ENCODE measurements at places on chromosomes 2 and 18.

DNA sequence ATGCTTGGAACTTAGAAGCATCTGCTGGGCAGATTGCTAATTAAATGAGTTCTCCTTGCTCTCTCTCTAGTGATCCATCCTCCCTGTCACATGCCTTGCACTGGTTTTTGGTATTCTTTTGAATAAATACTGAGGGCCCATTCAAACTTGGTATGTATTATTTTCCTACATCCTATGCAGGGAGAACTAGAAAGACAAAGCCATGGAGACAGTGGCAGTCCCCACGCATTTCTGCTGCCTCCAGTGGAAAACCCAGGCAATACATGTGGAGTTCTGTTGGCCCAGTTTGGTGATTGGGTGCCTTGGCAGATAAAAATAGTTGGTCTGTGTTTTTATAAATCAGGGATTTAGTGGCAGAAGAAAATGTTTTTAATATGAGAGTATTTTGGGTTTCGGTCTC is 68.7 kb downstream of the DIS3L2 start:
- DNase-seq, result no peak

DNA sequence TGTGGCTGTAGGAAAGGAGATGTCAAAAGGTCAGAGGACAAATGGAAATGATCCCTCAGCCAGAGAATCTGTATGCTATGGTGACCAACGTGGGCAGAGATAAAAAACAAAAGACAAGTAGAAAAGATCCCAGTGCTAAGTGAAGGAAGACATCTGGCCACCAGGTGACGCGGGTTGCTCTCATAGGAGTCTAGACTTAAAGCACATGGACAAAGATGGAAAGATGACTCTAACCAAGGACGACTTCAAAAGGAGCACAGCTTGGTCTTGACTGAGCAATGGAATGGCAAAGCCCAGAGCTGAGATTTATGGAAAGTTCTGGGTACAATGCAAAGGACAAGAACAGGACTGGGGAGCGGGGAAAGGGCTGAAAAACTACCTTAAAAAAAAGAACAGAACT is 96.8 kb downstream of the CLIP4 start:
- no peak for DNase-seq

DNA sequence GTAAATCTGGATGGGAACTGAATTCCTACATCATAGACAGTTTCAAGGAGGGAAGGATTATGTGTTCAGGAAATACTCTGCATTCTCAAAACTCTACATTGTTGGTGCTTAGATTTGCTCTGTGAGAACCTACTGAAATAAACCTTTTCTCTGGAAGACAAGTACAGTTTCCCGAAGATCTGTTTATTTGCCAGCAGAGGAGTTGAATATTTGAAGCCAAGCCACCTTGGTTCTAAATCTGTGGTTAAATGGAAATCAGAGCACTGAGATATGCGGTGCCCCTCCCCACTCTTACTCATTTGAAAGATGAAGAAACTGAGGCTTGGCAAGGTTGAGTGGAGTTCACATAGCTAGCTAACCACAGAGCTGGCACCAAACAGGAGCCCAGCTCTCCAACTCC is 146.3 kb upstream of the CTAGE1 start:
- no peak for DNase-seq

DNA sequence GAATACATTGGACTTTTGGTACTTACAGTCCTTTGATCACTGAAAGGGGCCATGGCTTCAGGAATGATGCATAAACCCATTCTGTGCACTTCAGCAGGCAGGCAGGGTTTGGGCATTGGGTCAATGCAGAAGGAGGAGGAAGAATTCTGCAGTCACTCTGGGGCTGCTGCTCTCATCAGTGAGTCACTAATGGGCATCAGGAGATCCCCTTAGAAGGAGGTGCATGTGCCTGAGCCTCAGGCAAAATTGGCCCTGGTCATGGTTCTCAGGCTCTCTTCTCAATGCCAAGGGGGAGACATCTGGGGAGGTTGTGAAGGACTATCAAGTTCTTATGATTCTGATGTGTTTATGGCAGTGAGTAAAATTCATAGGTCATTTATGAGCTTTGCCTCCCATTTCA is 52.0 kb upstream of the TNP1 start:
- DNase-seq, result no peak

DNA sequence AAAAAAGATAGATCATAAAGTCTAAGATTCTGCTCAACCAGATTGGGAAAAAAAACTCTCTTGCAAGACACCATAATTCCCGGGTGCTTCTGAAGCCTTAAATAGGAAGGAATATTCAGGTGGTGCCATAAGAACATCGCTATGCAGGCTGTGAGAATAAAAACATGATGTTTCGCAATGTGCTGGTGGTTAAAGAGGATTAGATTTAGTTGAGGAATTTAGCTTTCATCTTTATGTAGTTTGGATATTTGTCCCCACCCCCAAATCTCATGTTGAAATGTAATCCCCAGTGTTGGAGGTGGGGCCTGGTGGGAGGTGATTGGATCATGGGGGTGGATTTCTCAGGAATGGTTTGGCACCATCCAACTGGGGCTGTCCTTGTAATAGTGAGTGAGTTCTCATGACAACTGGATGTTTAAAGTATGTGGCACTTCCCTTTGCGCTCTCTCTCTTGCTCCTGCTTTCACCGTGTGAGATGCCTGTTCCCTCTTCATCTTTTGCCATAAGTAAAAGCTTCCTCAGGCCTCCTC is 132.2 kb downstream of the AKAIN1 start:
- DNase-seq, result no peak

- no peak for DNase-seq
Observed at GRCh38 chr2:125853626-125854025, 802.3 kb upstream of the GYPC start.

DNA sequence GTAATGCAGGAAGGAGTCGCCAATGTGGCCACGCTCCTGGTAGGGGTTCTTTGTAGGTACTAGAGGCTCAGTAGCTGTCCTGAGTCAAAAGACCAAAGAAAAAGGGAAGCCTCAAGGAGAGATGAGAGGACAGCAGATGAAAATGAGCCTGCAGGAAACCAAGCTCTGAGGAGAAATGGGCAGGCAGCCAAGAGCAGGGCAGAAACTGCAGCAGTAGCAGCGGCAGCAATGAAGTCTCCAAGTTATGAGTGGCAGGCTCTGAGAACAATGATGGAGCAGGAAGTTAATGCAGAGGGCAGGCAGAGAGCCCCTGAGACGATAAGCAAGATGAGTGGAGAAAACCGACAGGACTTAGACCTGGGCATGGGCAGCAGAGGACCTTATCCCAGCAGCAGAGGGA is 48.2 kb upstream of the TMEM200C start:
- DNase-seq, result no peak

All from omental fat pad (tissue), 4 donors.